Left renal pelvis (tissue), 4 donors: ENCODE measurements at places on chromosomes 16 and 17.

GRCh38 chr17:1485423-1486376, 6.8 kb downstream of the MYO1C start:
- no peak for DNase-seq

DNA sequence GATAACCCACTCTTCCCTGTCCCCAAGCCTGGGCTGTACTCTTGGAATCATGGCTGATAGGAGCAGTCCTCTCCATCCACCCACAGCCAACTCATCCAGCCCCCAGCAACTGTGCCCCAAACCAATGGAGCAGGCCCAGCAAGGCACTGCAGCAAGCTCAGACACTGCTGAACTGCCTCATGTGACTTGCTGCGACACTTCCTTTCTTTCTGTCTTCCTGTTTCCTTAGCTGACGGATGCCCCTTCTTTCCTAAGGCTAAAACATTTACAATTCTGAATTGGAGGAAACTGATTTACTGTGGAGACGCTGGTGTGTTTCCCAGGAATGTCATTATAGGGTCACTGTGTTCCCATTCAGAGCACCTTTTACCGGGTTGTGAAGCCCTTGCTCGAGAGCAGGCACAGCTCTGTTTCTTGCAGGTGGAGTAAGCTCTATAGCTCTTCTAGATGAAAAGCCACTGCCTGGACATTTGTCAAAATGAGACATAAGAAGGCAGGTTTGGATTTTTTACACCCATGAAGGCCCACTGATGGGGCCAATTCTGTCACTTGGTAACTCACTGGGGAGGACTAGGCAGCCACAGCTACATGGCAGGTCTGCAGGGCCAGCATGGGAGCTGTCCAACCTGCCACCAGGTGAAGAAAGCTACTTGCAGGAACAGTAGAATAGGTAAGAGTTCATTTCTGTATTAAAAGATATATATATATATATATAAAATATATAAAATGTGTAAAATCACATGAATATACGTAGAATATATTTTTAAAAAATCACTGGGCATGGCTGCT, 27.4 kb downstream of the TMEM11 start:
- no peak for DNase-seq

DNA sequence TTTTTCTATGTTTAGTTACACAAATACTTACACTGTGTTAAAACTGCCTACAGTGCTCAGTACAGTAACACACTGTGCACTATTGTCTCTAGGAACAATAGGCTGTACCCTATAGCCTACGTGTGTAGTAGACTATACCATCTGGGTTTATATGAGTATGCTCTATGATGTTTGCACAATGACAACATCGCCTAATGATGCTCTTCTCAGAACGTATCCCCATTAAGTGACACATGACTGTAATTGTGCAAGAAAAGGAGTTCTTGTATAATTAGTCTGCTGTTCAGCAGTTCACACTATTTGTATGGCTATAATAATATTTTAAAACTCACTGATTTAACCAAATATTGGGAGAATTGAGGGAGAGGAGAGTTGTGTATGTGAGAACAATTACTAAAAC, 173.7 kb downstream of the TRIM37 start:
- DNase-seq: no peak

GRCh38 chr17:35809855-35810461, 674 bp downstream of the TAF15 start:
- no peak for DNase-seq

GRCh38 chr16:56880176-56880575, 15.2 kb downstream of the SLC12A3 start:
- DNase-seq: no peak

- no peak for DNase-seq
These were observed 33.6 kb upstream of the CDH5 start for GRCh38 chr16:66332634-66333610.

DNA sequence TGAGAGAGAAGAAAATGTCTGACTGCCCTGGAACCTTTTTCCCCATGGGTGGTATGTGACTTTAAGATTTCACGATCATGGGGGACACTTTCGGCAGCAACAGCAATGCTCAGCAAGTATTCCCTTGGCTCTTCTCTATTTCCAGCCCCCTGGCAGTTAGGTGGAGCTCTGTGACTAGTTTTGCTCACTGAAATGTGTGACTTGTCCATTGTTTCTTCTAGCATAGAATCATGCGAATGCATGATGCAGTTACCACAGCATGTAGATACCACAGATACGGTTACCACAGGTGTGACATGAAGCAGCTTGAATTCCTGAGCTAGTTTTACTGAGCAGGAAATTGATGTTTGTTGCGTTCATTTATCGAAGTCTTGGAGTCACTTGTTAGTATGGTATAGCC, 1034.5 kb upstream of the EEF2KMT start:
- no peak for DNase-seq

- DNase-seq: no peak
These were observed 26.7 kb downstream of the PLD6 start for GRCh38 chr17:17179371-17179827.

- DNase-seq: no peak
These were observed 26.3 kb upstream of the ATP2A3 start for GRCh38 chr17:3990386-3991127.

DNA sequence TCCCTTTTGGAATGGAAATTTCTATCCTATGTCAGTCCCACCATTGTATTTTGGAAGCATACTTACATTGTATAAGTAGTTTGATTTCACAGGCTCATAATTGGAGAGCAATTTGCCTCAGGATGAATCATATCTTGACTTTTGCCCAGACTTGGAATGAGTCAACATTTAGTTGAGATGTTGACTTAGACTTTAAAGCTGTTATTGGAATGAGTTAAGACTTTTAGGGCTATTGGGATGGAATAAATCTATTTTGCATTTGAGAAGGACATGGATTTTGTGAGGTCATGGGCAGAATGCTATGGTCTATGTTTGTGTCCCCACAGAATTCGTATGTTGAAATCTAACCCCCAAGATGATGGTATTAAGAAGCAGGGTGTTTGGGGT, 12.2 kb upstream of the ZNF594 start:
- DNase-seq: no peak

DNA sequence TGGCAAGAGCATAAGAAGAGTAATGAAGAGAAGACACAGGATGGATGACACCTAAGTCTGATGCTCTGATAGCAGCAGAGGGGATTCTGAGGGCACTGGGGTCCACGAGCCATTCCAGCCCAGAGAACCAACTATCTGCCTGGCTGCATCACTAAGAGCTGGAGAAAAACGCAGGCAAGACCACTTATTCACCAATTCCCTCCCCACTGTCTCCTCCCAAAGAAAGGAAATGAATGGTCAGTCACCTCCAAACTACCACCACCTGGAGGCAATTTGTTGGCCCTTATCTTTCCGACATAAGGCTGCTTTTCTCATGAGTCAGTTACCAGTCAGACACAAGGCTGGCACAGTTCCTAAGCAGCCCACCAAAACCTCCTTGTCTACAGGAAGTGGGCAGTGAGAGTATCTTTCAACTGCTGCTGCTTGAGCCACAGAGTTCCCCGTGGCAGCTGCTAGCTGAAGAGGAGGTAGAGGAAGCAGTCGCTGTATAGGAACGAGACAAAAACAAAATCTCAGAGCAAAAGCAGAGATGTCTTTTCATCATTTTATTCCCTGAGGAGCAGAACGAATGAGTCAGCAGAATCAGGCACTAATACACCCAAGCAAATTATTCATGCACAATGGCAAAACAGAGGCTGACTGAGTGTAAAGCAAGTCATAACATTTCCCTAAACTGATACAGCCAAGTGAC, 111.1 kb downstream of the SMG6 start:
- DNase-seq: no peak

GRCh38 chr17:72176951-72177660, 56.3 kb downstream of the SOX9 start:
- DNase-seq: no peak

DNA sequence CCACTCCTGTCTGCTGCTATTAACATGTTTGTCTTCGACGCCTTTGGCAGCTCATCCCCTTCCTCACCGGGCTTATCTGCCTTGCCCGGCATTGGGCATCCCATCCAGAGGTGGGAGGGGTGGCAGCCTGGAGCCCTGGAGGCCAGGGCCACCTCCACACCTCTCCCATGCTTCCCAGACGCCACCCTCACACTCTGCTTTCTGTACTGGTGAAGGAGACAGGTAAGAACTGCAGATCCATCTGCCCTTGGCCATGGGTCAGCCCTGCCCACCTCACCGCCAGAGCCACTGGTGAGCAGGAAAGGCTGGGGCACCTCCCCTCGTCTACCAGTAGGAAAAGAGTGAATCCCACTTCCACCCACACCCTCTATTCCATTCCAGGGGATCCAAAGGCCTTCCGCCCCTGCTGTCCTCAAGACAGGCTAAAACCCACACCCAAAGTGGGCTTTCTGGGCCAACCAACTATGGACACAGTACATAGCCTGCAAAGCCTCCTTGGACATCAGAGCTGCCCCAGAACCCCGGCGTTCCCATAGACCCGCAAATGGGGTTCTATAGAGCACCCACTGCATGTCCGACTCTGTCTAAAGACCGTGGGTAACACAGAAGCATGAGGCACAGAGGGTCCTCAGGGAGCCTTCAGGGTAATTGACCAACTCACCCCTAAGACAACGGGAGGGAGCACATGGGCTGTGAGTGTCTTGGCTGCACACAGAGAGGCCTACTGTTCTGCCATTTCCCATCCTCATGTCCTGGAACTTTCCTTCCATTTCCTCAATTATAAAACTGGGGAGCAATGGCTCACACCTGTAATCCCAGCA, 23.4 kb upstream of the RBFOX3 start:
- no peak for DNase-seq
